Spinal cord (tissue), 10 donors: ENCODE measurements at places on chromosomes 7 and 10. TPM values are rescaled to one million over a fixed set of nuclear protein-coding genes. Genes with fewer than 3 reads are reported as not detected.

The PODXL gene
- total RNA-seq = 15.2 TPM

The OR2A1 gene
- total RNA-seq = 0.50 TPM

The DNAH11 gene
- total RNA-seq = 7.5 TPM

DNA sequence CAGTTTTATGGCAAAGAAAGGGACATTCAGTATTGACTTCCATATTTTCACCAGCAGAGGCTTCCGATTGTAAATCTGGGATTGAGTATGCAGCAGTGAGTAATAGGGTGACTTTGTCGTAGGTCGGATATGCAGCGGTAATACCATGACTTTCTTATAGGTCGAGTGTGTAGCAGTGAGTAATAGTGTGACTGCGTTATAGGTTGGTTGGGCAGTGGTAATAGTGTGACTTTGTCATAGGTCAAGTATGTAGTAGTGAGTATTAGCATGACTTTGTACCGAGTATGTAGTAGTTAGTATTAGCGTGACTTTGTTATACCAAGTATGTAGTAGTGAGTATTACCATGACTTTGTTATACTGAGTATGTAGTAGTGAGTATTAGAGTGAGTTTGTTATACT lies 268.2 kb upstream of the ADARB2 start:
- DNase-seq = no peak

DNA sequence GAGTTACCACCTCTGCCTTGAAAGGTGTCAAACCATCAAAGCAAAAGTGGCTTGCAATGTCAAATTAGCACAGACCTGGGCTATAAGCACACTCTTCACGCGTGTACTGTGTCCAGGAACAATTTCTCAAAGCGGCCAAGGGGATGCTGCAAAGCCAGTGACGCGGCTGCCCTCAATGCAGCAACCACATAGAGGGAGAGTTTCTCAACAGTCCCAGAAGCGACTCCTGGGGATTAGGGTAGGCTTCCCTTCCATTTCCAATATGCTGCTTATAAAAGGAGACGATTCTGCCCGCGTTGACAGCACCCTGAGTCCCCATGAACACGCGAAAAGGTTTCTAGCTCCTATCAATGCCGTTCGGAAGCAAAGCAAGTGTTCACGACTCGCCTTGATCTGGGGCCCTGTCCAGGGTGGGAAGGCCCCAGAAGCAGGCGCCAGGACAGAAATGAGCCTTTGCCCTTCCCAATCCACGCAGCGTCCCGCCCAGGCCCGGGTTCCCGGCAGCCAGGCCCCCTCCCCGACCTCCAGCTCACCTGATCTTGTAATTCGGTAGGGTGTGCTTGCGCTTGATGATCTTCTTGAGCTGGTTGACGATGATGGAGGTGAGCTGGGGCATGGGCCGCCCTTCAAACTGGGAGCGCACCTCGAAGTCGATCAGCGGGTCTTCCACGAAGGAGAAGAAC lies 1.3 kb downstream of the PDZD8 start:
- DNase-seq = no peak

- DNase-seq = no peak
Observed at GRCh38 chr7:39248692-39249090, 271.0 kb downstream of the POU6F2 start.

- DNase-seq = no peak
Observed at GRCh38 chr10:100625816-100626215, 90.1 kb downstream of the HIF1AN start.

DNA sequence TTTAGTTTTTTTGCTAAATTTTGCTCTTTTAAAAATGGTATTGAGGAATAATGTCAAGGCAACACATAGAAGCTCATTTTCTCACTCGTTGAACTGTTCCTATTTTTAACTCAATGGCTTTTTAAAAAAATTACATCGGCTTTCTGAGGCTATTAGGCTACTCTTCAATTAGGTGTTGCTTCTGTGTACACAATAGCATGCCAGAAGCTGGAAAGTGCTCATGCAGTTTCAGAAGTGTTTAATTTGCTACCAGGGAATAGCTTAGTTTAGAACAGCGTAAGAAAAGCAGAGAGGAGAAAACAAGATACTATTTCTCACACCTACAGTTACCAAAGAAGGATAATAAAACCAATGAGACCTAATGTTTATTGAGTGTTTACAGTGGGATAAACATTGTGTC lies 157.4 kb downstream of the NXPH1 start:
- no peak for DNase-seq

DNA sequence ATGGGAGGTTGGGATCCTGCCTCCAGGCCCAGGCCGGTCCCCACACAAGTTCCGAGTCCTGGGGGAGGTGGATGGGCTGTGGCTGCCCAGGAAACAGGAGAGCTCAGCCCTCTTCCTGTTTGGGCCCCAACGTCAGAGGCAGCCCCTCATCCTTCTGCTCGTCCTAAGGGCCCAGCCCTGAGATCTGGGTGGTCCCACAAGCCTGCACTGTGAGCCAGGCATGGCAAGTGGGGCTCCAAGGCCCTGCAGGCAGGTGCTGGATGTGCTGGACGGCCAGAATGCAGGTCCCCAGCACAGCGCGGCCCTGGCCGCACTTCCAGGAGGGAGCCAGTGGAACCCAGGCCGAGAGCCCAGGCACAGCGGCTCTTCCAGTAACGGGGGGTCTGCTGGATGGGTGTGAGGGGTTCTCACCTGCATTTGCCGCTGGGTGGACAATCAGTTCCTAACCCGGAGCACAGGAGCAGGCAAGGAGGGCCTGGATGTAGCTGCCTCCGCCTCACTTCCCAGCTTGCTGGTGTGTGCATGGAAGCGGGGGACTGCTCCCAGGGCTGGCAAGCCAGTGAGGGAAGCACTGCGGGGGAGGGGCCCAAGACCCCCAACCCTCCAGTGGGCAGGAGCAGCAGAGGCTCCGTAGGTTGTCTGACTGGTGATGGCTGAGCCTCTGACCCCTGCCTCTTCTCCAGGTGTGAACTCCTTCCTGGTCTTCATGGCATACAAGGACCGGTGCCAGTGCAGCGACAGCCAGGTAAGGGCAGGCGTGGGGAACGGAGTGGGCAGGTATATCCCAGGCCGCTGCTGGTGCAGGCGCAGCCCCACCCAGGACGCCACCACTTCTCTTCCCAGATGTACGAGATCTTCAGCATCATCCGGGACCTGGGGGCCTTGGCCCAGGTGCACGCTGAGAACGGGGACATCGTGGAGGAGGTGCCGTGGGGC lies 9.7 kb downstream of the DPYSL4 start:
- no peak for DNase-seq

- no peak for DNase-seq
Observed at GRCh38 chr10:126242397-126243260, 145.6 kb downstream of the ADAM12 start.
